Fibroblast of mammary gland (primary cell): ENCODE measurements at places on chromosomes 16 and 17.

- DNase-seq: no peak
These were observed 36.4 kb downstream of the MYH13 start for GRCh38 chr17:10336393-10336792.

DNA sequence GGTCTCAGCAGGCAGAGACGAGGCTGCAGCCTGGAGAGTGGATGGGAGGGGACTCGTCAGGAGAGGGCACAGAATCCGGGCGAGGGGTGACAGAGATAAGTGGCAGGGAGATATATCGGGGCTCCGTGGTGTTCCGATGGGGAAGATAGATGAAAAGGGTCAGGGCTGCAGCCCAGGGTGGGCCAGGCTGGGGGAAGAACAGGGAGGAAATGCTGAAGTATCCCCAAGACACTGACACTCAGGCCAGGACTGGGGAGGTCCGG is 2.1 kb downstream of the LGALS3BP start:
- no peak for DNase-seq

DNA sequence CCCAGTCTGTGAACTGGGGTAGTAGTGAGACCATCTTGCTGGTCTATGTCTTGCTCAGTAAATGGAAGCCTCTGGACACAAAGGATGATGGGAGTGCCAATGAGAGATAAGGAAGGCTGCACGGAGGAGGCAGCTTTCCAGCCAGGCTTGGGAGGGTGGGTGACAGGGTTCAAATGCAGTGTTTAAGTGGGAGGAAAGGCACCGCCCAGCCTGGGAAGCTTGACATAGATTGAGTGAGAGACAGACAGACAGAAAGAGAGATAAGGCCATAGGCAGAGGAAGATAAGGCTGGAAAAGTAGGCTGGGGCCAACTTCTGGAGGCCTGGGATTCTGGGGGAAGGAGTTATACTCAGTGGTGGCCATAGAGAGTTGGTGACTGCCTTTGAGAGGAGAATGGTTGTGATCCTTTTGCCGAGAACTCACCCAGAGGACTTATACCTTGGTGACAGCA is 7.2 kb upstream of the COL1A1 start:
- no peak for DNase-seq

DNA sequence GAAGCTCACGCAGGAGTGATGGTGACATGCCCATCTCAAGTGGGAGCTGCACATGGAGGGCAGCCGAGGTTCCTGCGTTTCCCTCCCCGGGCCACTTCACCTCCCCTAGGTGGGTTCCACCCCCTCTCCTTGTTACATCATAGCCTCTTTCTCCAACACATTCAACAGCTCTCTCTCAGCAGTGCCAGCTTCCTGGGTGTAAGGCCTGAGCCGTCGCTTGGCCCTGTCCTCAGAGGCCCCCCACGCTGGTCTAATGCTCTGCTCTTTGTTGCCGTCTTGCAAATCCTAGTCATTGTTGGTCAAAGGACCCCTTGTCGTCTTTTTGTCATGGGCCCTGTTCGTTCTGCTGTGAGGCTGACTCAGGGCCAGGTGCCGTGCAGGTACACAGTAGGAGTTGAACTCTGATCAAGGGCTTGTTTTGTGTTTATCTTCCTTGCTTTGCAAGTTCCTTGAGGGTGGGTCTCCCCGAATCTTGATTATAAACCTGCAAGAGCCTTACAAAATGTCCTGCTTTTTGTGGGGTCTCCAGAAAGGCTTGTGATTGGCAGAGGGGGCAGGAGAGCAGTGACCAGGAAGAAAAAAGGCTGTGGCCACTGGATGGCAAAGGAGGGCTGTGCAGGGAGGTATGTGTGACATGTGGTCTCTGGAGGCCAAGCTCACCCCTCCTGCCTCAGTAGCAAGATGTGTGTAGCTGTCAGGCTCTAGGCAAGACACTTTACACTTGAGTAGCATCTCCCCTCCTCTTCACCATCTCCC is 136.6 kb downstream of the CCDC182 start:
- DNase-seq: no peak

- DNase-seq: no peak
These were observed 31.3 kb upstream of the RBBP6 start for GRCh38 chr16:24507959-24508480.

DNA sequence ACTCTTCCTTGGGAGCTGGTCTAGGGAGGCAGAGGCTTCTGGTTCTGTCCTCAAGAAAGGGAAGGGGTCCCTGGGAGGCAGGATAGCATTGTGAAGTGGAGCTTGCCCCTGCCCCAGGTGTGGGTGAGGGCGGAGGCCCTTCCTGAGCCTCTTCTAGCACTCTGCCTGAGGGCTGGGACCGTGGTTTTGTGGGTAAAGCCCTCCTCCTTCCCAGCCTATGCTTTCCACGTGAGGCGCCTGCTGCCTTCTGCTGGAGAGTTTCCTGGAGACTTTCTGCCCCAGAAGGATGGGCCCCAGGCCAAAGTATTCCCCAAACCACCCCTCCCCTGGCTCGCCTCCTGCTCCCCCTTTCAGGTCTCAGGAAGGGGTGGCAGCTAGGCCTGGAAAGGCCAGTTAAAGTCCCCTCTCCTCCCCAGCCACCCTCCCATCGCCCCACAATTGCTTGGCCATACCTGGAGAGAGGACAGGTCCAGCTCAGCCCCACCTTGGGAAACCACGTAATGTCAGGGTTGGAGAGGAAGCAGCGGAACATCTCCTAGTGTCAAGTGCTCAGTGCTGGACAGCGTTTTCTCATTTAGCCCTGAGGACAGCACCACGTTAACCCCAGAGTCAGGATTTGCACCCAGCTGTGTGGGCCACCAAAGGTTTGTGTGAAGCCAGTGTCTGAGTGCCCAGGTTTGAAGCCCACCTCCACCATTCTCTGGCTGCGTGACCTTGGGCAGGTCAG is 5.6 kb downstream of the SBK1 start:
- no peak for DNase-seq

GRCh38 chr16:72244853-72245252 is 72.9 kb upstream of the PMFBP1 start:
- DNase-seq: peak; percentile 11

GRCh38 chr17:66340720-66341119 is 38.3 kb downstream of the PRKCA start:
- no peak for DNase-seq

DNA sequence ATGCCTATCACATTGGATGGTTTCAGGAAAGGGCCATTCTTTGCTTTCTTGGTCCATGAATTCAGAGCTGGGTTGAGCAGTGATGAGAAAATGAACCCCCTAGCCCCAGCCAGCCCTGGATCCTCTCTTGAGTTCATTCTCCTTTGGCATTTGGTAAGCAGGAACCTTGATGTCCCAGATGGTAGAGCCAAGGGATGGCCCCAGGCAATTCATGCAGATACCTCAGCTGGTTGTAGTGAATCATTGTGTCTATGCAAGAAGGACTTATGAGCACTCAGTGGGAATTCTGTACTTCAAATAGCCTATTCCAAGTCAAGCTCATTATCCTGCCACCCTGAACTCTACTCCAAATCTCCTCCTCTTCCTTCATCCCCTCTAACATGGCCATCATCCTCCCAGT is 412.7 kb downstream of the UTP18 start:
- no peak for DNase-seq

GRCh38 chr17:6393351-6393952 is 41.5 kb downstream of the AIPL1 start:
- no peak for DNase-seq

DNA sequence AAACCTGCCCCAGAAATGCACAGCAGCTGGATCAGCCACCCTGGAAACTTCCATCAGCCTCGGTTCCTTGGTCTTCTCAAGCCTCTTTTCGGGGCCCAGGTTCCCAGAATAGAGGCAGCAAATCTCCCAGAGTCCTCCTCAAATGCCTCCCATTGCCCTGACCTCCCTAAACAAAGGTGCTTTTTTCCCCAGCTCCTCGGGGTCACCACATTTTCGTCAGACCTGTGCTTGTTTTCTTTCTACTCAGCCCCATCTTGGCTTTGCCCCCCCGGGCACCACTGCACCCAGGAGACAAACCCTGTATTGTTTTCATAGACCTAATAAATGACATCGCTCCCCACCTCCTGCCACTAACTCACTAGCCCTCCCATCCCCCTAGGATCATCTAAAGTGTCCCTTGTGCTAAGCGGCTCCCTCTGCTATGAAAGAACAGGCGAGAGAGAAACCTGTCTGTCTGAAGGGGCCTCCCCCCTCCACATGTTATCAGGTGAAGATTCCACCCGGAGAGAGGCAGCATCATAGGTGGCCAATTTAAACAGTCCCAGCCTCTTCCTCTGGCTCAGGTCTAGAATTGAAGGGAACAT is 451.1 kb downstream of the SOX9 start:
- no peak for DNase-seq

GRCh38 chr17:29109477-29110371 is 66.8 kb downstream of the PIPOX start:
- DNase-seq: no peak

- DNase-seq: no peak
These were observed 37.2 kb upstream of the SLC38A10 start for GRCh38 chr17:81332118-81332834.

- no peak for DNase-seq
These were observed 531.9 kb downstream of the GRIN2A start for GRCh38 chr16:9650284-9650683.

DNA sequence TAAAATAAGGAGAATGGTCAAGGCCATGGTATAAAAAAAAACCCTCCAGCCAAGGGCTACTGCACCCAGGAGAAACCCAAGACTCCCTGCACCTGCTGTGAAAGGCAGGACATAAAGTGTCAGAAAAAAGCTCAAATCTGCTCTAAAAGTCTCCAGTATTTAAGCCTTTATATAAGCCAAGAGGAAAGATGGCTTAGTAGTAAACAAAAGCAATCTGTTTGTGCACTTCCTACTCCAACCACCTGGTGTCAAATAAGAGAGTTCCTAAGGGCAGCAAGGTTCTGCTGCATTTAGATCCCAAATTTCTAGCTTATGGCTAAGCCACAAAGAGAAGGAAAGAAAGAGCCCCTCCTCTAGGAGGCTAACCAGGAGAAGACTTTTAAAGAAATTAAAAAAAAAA is 20.6 kb downstream of the ACSM1 start:
- no peak for DNase-seq
